ENCODE measurements at places on chromosomes 4 and X.
A peak's percentile ranks its signal among the peaks of the same experiment; 100 is the strongest.

DNA sequence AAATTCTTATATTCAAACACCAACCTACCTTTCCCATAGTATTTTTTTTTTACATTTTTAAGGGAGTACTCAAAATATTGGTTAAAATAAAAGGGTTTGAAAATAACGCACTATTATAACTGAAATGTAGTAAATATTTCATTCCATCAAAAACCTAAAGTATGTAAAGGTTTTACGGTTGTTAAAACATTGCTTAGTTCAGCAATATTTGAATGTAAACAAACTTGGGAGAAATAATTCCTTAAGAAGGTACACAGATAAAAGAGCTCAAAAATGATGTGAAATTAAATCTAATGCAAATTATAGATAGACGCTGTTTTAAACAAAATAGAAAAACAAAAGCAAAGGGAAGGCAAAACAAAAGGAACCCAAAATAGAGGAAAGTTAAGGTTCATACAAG, 1476.9 kb downstream of the PCDH18 start:
- no peak for DNase-seq

DNA sequence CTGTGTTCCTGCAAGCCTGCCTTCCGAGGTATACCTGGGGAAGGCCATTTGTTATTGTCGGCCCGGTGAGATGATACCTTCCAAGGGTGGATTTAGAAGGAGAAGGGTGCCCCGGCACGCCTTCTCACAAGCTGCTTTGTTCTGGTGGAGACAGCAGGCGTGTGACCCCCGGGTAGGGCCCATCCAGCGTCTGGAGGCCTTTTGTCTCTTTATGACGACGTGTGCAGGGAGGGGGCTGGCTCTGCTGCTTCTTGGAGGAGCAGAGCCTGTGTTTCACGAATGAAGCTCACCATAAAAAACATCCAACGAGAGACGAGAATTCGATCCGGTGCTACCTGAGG, 45.3 kb downstream of the SHOX start:
- DNase-seq: no peak

GRCh38 chr4:83546786-83547185, 10.9 kb downstream of the GPAT3 start:
- DNase-seq: no peak

GRCh38 chr4:23860919-23861318, 28.9 kb downstream of the PPARGC1A start:
- no peak for DNase-seq

DNA sequence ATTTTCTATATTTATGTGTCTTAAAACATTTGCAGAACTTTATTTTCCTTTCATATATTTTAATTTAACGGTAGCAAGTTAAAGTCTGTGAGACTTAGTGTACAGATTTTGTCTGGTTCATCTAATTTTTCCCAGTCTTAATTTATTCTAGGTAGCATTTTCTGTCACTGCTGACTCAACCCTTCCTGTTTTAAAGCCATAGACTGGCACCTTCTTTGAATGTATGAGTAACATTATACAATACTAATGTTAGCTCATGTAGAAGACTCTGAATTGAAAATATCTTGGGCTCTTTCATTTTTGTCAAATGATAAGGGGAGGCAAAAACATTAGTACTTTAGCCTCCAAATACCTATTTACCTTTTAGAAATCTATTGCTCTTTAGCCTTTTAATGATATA, 43.6 kb downstream of the BLTP1 start:
- no peak for DNase-seq

DNA sequence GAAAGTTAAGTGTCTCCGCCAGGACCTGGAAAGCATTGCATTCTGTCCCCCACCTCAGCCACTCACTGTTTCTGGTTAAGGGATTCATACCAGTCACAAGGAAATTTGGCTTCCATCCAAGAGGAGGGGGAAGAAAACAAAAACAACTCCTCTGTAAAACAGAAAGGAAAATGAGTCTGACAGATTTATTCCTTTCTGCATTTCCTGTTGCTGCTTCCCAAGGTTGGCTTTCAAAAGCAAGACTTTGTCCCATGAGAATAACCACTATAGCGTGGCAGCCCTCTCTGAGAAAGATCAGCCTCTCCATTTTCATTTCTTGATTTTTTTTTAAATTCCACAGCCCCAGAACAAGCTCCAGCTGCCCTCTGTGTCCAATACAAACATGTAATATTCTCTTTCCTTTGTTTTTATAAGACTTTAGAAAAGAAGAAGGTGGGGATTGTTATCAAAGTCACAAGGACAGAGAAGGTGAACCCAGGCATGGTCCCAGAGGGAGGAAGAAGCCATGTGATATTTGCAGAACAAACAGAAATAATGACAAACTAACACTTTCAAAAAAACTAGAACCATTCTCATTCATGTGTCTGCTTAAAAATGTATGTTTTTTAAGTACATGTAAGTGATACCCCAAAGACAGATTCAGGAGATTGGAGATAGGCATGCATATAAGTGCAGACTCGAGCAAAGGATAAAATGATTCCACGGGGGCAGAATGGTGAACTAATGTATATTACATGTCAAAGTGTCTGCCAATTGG, 90.7 kb upstream of the DCLK2 start:
- peak; percentile 22 for DNase-seq

DNA sequence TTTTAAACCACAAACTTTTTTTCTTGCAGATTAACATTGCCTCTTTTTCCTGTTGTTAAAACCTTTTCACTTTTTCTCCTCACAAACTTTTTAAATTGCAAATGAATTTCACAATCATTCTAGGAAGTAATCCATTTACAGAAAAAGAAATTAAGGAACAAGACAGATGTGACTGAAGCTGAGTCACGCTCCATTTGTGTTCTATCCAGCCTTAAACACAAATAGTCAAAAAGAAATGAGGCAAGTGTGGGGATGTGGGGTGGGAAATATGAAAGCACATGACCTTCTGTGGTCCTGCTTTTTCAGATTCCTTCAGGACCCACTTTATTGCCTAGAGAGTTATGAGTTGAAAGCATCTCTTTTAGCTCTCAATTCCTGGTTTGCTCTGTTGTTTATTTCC, 197.0 kb downstream of the ADGRL3 start:
- no peak for DNase-seq

All from SJSA1 (cell line).